ENCODE measurements at places on chromosomes 16 and 17. TPM values are rescaled to one million over a fixed set of nuclear protein-coding genes. Genes with fewer than 3 reads are reported as not detected.

- no peaks in the 10 kb centered on the region for H3K27me3 ChIP-seq
- H3K36me3 ChIP-seq = peaks cover 10% of the 10 kb centered on the region
- peaks cover 32% of the 10 kb centered on the region for H3K4me1 ChIP-seq
- H3K4me3 ChIP-seq = no peak overlapping the region
- H3K27ac ChIP-seq = no peak overlapping the region
Observed at GRCh38 chr17:4327606-4328005, 38.9 kb downstream of the UBE2G1 start.

CD300LB gene
- total RNA-seq = 0.39 TPM

LPO gene
- not detected for total RNA-seq

DNA sequence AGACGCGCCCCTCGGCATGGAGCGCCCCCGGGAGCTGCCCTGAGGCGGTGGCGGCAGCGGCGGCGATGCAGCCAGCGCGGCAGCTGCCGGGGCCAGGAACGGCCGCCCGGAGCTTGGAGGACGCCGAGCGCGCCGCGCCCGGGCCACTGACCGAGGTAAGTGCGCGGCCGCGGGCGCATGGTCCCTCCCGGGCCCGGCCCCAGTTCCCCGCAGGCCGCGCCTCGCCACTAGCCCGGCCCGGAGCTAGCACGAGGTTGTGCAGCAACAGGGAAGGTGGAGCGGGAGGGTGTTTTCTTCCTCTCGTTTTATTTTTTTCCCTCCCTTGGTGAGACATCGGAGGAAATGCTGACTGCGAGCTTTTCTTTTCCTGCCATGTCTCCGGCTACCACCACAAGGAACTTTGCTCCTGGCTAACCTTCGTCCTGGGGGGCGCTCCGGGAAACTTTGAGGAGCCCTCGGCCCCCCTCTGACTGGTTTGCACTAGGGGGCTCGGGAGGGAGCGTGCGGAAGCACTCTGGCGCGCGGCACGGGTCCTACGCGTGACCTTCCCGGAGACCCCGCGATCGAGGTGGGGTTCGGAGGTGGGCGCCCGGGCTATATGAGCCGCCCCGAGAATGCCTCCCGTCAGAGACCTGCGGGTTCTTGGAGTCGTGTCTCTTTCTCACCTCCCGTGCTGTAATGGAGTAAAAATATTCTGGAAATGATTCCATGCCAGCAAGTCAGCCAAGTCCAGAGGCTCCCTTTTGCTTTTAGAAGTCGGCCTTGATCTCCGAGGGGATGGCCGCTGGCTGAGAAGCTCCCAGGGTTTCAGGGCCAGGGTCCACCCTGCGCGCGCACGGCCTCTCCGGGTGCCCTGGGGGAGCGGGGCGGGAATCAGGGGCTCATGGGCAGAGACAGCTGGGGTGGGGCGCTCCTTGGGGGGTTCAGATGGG, 868 bp downstream of the KCNJ12 start:
- H3K4me1 ChIP-seq = peaks cover 8% of the 10 kb centered on the region
- no peak overlapping the region for H3K27ac ChIP-seq
- no peaks in the 10 kb centered on the region for H3K36me3 ChIP-seq
- H3K27me3 ChIP-seq = peaks cover 9% of the 10 kb centered on the region

KRTAP4-4 gene
- not detected for total RNA-seq

ANKFN1 gene
- not detected for total RNA-seq

PRAC2 gene
- not detected for total RNA-seq

CLDN6 gene
- not detected for total RNA-seq

TP53TG3F gene
- total RNA-seq = not detected

GRCh38 chr17:2929881-2930533, 133.4 kb downstream of the OR1D5 start:
- H3K27ac ChIP-seq = no peak overlapping the region
- no peaks in the 10 kb centered on the region for H3K27me3 ChIP-seq
- no peak overlapping the region for H3K4me3 ChIP-seq
